ENCODE measurements at places on chromosomes 3 and 15.
A peak's percentile ranks its signal among the peaks of the same experiment; 100 is the strongest.

GRCh38 chr15:100115066-100115710 lies 226.6 kb downstream of the ADAMTS17 start:
- no peak for DNase-seq

DNA sequence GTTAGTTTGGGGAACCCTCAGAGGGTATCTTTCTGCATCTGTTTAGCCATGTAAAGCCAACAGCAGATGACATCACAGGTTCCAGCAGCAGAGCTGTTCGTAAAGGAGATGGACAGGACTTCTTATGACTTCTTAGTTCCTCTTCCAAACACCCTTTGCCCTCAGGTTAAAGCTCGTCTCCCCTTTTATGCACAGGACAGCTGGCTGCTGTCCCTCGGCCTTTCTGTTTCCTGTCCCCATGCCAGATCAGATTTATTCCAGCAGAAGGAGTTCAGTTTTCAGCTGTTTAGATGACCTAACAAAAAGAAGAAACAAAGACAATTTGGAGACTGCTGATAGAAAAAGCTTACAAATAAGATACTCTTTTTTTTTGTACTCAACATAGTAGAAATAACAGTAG lies 45.1 kb downstream of the SEC22A start:
- DNase-seq: no peak

GRCh38 chr3:134419214-134419959 lies 45.1 kb upstream of the AMOTL2 start:
- no peak for DNase-seq

- peak; percentile 71 for DNase-seq
These were observed 47.7 kb upstream of the INSYN1 start for GRCh38 chr15:73800662-73801345.

- DNase-seq: no peak
These were observed 31.4 kb downstream of the SLC49A4 start for GRCh38 chr3:122826278-122826677.

GRCh38 chr15:70795311-70795665 lies 31.9 kb upstream of the UACA start:
- DNase-seq: peak; percentile 87

DNA sequence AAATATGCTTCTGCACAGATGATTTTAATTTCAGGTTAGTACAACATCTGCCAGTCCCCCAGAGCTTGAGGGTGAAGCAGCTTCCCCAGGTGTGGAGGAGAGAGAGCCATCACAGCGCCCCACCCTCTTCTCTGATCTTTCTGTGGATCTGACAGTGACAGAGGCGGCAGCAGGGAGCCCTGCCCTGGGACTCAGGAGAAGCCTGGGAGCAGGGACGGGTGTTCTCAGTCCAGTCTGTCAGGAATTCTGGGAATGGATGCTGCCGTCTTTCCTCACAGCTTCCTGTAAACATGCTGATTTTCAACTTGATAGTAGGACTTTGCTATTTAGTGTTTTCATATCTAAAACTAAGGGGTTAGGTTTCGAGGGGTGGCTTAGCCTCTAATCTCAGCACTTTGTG lies 11.4 kb upstream of the RAB8B start:
- no peak for DNase-seq

DNA sequence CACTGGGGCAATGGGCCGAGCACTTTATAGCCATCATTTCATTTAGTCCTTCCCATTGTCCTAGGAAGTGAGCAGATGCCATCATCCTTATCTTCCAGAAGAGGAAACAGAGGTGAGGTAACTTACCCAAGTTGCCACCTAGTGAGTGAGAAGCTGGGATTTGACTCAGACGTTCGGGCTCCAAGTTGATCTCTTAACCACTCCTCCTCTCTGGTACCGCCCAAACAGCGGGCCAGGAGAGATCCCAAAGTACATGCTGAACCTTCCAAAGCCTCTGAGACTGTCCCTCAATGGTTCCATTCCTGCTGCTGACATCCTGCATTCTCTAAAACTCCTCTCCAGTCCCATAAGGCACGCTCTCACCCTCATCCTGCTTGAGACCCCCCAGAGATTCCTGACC lies 56.2 kb downstream of the EXOG start:
- DNase-seq: no peak

DNA sequence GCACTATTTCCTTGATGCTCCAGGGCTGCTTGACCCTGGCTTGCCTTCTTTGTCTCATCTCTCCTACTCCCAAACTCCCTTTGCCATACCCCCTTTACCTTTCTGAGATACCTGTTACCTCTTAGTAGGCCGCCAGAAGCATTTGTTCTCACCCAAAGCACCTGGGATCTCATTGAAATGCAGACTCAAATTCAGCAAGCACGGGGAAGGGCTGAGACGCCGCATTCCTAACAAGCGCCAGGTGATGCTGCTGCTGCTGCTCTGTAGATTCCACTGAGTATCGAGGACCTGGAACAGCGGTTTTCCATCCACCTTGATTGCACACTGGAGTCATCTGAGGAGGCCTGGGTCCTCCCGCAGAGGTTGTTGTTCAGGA lies 91.8 kb downstream of the TMEM266 start:
- DNase-seq: no peak

GRCh38 chr3:16264174-16264707 lies 502 bp downstream of the DPH3 start:
- DNase-seq: no peak

- DNase-seq: no peak
These were observed 79.4 kb downstream of the ZPLD1 start for GRCh38 chr3:102514241-102514640.

DNA sequence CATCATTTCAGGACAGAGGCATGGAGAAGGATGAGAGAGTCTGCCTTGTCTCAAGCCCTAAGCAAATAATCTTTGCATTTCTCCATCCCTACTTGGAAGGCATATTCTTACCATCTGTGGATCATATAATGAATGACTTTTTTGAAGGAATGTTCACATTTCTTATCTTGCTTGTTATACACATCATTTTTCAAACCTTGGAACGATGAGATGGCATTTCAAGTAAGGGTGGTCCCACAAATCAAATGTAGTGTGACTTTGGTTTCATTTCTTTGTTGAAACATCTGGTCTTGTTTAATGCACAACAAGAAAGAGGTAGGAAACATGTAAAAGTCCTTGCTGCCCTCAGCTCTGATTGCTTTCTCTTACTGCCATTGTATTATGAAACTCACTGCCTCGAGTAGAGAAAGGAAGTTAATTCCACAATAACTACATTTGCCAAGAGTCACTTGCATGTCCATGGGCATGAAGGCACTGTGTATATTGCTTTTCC lies 32.1 kb downstream of the RBMS3 start:
- no peak for DNase-seq

DNA sequence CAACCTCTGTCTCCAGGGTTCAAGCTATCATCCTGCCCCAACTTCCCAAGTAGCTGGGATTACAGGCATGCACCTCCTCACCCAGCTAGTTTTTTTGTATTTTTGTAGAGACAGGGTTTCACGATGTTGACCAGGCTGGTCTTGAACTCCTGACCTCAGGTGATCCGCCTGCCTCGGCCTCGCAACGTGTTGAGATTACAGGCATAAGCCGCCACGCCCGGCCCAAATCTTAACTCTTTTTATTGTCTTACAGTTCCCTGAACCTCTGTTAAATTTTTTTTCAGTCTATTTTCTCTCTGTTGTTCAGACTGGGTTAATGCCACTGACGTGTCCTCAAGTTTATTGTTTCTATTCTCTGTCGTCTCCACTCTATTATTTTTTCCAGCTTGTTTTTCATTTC lies 115.8 kb upstream of the UBE3A start:
- no peak for DNase-seq

DNA sequence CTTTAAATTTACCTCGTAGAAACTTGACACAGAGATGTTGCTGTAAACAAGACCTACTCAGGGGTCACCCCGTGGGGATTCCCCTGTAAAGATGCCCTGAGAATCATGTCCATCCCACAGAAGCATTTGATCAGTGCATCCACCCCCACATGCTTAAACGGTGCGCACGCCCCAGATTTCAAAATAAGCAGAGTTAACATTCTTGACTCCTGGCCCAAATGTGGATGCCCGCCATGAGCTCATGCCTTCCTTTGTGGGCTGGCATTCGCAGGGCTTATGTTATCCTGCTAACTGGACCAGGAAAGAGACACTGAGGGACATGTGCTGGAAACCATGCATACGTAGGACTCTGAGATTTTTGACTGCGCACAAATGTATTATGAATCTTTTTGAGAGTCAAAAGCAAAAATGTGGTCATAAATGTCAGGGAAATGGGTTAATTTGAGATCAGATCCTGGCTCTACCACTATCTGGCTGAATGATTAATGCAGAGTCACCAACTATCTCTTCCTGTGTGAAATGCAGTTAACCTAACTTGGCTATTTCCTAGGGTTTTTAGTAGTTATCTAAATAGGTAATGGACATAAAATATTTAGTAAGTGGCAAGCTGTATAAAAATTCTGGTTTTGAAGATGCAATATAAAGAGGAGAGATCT lies 9.1 kb upstream of the TP63 start:
- no peak for DNase-seq

GRCh38 chr3:126014252-126014651 lies 45.3 kb downstream of the ROPN1B start:
- peak; percentile 19 for DNase-seq

DNA sequence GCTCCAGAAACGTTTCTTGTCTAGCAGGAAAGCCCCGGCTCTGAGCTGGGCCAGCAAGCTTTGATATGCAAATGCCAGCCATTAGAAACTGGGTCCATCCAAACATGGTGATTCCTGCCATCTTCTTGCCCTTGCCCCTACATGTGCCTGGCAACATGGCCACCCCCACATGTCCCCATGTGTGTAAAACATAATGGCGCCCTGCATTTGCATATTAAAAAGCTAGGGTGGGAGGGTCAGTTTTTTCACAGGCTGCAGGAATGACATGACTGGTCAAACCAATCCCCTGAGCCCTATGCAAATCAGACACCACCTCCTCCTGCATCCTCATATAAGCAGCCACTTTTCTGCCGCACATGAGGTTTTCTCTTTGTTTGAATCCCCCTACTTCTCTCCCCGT lies 21.2 kb downstream of the GPR156 start:
- no peak for DNase-seq

DNA sequence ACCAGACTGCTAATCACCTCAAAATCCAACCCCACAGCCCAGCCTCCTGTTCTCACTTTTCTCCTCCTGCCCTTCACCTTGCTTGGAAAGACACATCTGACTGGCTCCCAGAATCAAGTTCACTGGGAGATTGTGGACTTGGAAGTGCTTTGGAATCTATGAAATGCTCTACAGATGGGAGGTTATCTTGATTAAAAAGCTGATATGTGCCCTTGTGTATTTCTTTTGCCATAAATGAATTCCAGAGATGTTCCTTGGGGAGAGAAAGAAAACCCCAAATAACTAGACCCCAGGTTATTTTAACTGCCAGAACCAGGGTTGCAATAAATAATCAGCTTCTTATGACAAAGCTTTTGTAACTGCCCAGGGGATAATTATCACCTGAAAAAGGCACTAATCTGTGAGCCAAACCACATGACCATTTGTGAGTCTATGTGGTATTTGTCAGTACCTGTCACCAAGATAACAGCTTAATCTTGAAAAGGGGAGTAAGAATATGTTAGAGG lies 21.7 kb upstream of the ARHGEF3 start:
- DNase-seq: no peak

DNA sequence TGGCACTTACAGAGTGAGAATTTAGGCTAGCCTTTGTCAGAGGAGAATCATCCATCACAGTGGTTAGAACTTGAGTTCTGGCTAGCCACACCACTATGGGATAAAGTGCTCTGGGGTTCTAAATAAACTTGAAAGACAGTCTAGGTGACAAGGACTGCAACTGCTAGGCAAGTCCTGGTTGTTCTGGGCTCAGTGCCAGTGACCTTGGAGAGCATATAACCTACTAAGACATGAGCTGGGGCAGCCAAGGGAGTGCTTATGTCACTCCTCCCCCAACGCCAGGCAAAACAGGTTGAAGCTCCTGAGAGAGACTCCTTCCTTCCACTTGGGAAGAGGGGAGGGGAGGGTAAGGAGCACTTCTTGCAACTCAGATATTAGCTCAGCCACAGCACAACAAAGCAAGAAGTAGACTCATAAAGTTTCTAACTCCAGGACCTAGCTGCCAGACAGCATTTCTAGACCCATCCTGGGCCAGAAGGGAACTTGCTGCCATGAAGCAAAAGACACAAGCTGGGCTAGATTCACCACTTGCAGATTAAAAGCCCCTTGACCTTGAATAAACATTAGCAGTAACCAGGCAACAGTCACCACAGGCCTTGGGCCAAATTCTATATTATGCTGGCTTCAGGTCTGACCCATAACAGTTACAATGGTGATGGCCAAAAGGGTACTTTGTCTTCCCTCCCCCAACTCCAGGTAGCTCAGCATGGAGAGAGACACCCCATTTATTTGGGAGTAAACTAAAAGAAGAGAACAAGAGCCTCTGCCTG lies 963.7 kb downstream of the PLOD2 start:
- no peak for DNase-seq

GRCh38 chr3:59081071-59081470 lies 31.2 kb upstream of the CFAP20DC start:
- DNase-seq: no peak

GRCh38 chr15:67777773-67778172 lies 47.5 kb upstream of the SKOR1 start:
- DNase-seq: no peak

- peak; percentile 9 for DNase-seq
These were observed 600.9 kb upstream of the ROBO2 start for GRCh38 chr3:76438971-76439370.

DNA sequence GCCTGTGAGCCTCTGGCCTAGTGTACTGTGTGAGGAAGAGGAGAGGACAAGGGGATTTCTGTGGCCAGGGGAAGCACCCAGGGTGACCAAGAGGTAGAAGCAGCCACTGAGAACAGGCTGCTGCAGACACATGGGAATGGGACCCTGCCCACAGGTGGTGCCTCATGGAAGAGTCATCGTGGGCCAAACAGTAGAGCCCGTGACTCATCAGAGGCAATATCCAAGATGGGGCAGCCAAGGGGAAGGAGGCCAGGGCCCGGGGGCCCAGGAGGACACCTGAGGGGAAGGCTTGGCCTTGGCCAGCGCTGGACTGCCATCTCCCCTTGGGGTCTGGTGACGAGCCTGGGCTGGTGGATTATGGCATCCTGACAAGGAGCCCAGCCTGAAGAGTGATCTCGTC lies 275.0 kb upstream of the LYSMD4 start:
- DNase-seq: no peak

DNA sequence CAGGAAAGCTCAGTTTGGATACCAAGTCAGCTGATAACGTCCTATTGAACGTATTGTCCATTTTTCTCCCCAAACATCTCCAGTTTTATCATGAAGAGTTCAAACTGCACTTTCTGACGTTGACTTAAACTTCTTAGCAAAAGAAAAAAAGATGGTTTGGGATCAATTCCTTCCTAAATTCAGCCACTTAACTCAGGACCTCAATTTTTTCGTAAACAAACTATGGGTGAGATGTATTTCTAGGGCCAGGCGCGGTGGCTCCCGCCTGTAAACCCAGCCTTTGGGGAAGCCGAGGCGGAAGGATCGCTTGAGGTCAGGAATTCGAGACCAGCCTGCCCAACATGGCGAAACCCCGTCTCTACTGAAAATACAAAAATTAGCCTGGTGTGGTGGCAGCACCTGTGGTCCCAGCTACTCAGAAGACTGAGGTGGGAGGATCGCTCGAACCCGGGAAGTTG lies 464 bp upstream of the MRPS25 start:
- no peak for DNase-seq

Measured in astrocyte of the cerebellum (primary cell).